T-helper 2 cell (primary cell): ENCODE measurements at places on chromosomes 3 and 15.

DNA sequence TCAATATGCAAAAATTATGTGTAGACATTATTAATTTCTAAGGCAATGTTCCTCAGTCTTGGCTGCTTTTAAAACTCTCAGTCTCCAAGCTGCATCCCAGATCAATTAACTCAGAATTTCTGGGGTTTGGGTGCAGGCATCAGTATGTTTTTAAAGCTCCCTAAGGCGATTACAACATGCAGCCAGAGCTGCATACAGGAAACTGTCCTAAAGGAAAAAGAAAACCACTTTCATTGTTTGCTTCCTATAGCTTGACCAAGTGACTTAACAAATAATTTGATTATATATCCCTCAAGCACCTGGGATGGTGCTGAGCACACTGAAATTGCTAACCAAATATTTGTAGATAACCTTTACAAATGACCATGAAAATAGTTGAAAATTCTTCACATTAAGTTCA is 194.7 kb downstream of the DTWD1 start:
- DNase-seq, result no peak

DNA sequence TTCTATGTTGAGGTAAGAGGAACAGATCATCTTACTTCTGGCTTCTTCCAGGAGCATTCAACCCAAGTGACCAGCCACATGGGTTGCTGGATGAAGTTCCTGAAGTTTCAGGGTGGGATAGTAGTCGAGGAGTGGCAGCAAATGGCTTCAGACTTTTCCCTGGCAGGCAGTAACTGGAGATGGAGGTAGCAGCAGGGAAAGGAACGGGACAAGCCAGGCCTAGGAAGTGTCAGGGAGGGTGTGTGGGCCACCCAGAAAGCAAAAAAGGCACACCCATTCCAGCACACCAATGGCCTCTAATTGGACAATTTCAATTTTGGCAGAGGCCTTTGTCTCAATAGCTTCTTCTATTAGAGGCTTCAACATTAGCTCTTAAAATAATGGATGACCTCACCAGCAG is 498.6 kb upstream of the ATP11B start:
- DNase-seq, result no peak

DNA sequence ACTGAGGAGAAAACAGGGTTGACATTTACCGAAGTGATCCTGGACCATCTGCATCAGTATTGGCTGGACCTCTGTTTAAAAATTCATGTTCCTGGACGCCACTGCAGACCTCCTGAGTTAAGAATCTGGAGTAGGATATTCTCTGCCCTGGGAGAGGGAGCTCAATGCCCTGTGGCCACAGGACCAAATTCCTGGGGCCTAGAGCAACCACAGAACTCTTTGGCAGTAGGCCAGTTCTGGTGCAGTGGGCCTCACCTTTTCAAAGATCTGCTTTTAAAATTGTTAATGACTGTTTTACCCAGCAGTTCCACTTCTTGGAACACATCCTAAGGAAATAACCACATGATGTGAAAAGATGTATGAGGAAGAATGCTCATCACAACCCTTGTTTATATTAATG is 133.3 kb upstream of the ADPGK start:
- no peak for DNase-seq

DNA sequence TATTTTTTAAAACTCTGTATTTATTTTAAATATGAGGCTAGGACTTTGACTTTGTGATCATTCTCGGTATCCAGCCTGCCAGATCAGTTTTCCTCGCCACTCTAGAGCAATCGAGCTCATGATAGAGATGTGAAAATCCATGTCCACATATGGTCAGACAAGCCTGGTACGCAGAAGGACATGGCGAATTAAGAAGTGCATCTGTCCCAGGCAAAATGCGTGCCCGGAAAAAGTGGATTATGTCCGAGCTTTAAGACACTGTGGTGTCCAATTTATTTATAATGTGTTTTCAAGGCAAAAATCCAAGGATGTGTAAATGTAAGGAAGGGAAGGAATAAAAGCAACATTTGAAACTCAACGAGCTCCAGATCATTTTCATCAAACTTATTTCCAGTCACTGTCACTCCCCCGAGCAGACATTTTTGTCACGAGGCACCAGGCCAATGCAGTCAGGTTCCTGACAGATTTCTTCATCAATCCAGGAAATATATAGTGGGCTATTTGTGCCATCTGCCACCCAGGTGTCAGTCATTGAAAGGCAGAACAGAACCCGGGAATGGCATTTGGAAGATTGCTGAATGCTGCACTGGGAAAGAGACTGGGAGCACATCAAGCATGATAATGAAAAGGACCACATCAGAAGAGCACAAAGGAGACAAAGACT is 825.7 kb downstream of the SQOR start:
- DNase-seq, result no peak
